Activated B cell treated with CpG ODN at 0.5 μM for 24 hours (primary cell): ENCODE measurements at places on chromosomes 6 and 20. TPM values are rescaled to one million over a fixed set of nuclear protein-coding genes. Genes with fewer than 3 reads are reported as not detected.

SIRPD gene
- 0.37 TPM in 1 of 2 replicates, not detected in the other for total RNA-seq

RCAN2 gene
- total RNA-seq, result not detected in 2 replicates

MAPK13 gene
- total RNA-seq, result 20.1 and 22.7 TPM in 2 replicates

EPPIN gene
- total RNA-seq, result not detected in 2 replicates

SLC17A1 gene
- total RNA-seq, result not detected in 2 replicates

HLA-DMB gene
- total RNA-seq, result 341 and 365 TPM in 2 replicates

HSPA12B gene
- not detected in 2 replicates for total RNA-seq

C4B gene
- total RNA-seq, result 5.1 and 5.3 TPM in 2 replicates

SEL1L2 gene
- not detected in 2 replicates for total RNA-seq
